RWPE2 (cell line): ENCODE measurements at places on chromosomes 16 and 17.

DNA sequence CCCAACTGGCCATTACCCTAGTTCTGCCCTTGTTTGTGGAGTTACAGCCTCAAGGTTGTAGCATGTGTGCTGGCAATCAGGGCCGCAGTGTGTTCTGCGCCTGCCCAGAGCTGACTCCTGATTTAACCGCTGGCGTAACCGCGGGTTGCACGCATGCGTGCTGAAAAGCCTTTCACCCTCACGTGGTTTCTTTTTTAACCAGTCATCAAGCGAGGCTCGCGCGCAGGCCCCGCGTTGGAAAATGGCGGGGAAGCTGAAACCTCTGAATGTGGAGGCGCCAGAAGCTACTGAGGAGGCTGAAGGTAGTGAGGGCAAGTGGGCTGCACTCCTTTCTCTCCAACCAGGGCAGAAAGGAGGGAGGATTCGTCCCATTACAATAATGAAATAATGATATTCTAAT is at the start of gene SYCE1L:
SYCE1L (plus strand) TSS at position 198 of the 400 bp plus-strand sequence; CDS start at position 242, 44 bp downstream.
- H3K4me3 ChIP-seq: no peak within 1 kb of the TSS
- no peaks in the 10 kb centered on the region for H3K27me3 ChIP-seq
- no peak for DNase-seq
- H3K36me3 ChIP-seq: peaks cover 31% of the 10 kb centered on the region

DNA sequence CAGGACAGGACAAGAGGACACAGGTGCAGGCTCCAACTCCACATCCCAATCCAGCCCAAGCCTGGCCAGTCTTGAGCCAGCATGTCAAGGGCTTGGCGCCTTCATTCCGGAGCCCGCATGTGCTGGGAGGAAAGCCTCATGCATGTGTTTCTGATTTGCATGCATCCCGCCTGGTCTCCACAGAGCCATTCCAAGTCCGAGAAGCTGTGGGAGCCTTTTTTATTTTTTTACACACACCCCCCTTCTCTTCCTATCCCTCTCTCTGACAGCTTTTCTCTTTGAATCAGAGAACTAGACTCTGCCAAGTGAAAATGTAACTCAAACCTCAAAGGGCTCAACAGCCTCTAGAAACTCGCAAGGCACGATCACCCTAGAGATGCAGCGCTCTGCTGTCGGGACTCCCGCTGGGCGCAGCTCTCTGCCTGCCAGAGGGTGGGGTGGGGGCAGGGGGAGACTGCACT is 45.1 kb downstream of the NOG start:
- H3K27me3 ChIP-seq: no peaks in the 10 kb centered on the region
- no peaks in the 10 kb centered on the region for H3K36me3 ChIP-seq
- no peak overlapping the region for H3K27ac ChIP-seq
- no peak for DNase-seq
- H3K4me3 ChIP-seq: no peak overlapping the region
- no peaks in the 10 kb centered on the region for H3K4me1 ChIP-seq

DNA sequence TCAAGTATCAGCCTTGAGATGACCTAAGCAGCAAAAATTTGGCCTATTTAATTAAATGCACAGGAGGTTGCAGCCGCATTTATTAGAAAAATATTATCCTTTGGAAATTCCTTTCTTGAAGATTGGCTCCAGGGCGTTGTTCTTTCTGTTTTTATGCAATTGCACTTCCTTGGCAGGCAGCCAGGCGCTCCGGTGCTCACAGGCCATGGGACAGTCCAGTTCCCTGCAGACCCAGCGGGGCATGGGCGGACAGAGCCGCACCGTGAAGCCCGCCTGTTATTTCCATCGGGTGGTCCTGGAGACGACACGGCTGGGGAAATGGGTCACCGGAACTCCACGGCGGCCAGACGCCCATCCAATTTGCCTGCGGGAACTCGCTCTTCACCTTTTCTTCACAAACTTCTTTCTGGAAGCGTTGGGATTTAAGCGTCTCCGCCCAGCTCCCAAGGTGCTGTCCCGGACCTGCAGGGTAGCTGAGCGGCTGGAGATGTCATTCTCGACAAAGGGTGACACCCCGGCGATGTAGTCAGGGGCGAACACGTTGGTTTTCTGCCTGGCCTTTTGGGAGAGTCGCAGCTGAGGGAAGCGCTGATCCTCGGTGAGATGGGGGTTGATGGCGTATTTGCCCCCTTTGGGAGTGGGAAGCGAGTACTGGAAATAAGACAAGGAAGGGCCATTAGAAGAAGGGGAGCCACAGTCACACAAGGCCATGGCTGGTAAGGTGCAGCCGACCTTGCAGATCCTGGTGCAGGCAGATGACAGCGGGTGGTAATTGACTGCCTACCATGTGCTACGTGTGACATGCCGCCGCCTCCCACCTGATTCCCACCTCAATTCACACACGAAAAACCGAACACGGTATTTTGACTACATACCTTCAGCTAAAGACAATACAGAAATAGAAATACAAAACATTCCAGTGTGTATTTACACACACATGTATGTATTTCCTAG is 12.5 kb downstream of the NOB1 start:
- H3K27me3 ChIP-seq: no peaks in the 10 kb centered on the region
- H3K4me3 ChIP-seq: no peak overlapping the region
- peaks cover 75% of the 10 kb centered on the region for H3K36me3 ChIP-seq
- H3K4me1 ChIP-seq: peaks cover 12% of the 10 kb centered on the region
- DNase-seq: peak; percentile 78

DNA sequence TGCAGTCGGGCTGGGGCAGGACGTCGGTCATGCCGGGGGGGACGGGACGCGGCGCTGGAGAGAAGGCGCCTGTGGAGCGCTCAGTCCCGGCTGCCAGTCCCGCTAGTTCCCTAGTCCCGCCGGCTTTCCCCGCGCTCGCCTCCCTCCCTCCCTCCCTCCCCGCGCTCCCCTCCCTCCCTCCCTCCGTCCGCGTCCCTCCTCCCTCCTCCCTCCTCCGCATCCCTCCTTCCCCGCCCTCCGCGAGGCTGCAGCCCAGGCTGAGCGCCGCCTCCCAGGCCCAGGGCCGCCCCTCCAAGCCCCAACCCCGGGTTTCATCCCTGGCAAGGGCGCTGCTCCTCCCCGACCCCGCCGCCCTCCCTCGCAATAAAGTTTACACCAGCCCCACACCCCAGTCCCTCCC is 34.8 kb downstream of the TIMM22 start:
- no peak for DNase-seq
- no peaks in the 10 kb centered on the region for H3K4me1 ChIP-seq
- no peaks in the 10 kb centered on the region for H3K36me3 ChIP-seq
- no peaks in the 10 kb centered on the region for H3K27me3 ChIP-seq
- H3K27ac ChIP-seq: no peak overlapping the region

GRCh38 chr17:8859027-8859803 is 8.3 kb downstream of the PIK3R6 start:
- H3K4me3 ChIP-seq: no peak overlapping the region
- no peak for DNase-seq
- H3K36me3 ChIP-seq: no peaks in the 10 kb centered on the region
- H3K27me3 ChIP-seq: no peaks in the 10 kb centered on the region
- peak overlapping the region; percentile 88 for H3K27ac ChIP-seq

- no peaks in the 10 kb centered on the region for H3K36me3 ChIP-seq
- no peaks in the 10 kb centered on the region for H3K27me3 ChIP-seq
- DNase-seq: no peak
- H3K4me1 ChIP-seq: no peaks in the 10 kb centered on the region
Measured at GRCh38 chr16:49890876-49891275, 35.0 kb upstream of the ZNF423 start.

- H3K27me3 ChIP-seq: no peaks in the 10 kb centered on the region
- no peaks in the 10 kb centered on the region for H3K4me1 ChIP-seq
- H3K27ac ChIP-seq: no peak overlapping the region
- no peaks in the 10 kb centered on the region for H3K36me3 ChIP-seq
- DNase-seq: no peak
Measured at GRCh38 chr17:7775051-7775450, 57.5 kb downstream of the DNAH2 start.

DNA sequence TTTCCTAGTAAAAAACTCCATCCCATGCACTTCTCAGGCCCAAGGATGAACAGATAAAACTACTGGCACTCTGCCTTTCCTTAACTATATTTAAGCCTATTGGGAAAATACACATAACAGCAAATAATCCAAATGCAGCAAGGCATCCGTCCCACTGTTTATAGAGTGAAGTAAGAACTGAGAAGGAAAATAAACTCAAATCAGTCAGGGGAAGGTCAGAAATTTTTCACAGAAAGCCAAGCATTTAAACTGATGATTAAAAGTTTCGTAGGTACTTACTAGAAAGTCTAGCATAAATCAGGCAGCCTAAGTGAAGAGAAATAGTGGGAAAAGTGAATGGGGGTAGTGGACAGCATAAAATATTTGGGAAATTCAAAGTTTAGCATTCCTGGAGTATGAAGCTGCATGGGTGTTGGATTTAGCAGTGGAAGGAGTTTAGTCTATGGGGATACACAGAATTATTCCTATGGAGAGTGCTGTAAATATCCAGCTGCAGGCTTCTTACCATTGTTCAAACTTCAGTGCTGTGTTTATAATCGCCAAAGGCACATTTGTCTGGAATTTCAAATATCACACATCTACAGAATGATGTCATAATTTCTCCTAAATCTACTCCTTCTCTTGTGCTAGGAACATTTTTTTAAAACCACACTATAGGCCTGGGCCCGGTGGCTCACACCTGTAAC is 1131.0 kb upstream of the GOT2 start:
- H3K27ac ChIP-seq: no peak overlapping the region
- no peaks in the 10 kb centered on the region for H3K36me3 ChIP-seq
- no peaks in the 10 kb centered on the region for H3K4me1 ChIP-seq
- H3K4me3 ChIP-seq: no peak overlapping the region

DNA sequence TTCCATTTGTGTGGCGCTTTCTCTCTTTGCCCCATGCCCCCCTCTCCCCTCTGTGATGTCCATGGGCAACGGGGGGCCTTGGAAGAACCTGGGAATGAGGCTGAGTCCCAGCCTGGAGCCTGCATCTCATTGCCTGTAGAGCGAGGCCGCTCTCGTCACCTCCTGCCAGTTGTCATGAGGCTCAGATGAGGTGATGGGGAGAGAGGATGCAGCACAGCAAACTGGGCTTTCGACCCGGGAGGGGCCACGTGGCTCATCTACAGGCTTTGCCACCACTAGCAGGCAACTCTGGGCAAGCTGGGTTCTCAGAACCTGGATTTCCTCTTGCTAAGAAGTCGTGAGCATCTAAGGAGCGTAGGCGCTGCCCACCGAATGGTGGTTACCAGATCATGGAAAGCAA is 31.9 kb upstream of the CREBBP start:
- no peaks in the 10 kb centered on the region for H3K27me3 ChIP-seq
- H3K4me3 ChIP-seq: no peak overlapping the region
- peak; percentile 35 for DNase-seq

- H3K27me3 ChIP-seq: no peaks in the 10 kb centered on the region
- no peak overlapping the region for H3K4me3 ChIP-seq
- H3K4me1 ChIP-seq: no peaks in the 10 kb centered on the region
- H3K27ac ChIP-seq: no peak overlapping the region
Measured at GRCh38 chr17:60127068-60128064, 22.4 kb upstream of the CA4 start.

DNA sequence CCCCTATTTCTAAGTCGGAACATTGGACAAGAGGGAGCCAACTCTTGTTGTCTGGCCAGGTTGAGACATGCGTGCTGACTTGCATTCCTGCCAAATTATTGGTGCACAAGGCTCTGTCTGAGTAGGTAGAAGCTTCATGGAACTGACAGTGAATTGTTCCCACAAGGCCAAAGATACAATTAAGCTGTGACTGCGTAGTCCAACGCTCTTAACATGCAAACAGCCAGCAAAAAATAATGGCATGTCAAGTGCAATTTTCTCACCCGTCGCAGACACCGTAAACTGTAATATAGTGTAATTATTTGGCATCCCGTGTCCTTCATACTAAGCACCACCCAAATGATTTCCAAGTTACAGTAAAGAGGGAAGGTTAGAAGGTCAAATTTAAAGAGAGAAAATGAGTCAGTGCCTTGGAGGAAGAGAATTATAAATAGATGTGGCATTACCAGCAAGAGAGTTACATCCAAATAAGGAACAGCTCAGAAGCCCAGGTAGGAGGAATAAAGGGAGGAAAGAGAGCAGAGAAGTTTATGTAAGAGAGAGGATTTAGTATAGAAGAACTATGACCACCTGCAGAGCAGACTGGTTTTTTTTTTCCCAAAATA is 21.8 kb downstream of the CDH8 start:
- H3K36me3 ChIP-seq: no peaks in the 10 kb centered on the region
- no peak overlapping the region for H3K4me3 ChIP-seq
- peaks cover 3% of the 10 kb centered on the region for H3K27me3 ChIP-seq
- DNase-seq: no peak

DNA sequence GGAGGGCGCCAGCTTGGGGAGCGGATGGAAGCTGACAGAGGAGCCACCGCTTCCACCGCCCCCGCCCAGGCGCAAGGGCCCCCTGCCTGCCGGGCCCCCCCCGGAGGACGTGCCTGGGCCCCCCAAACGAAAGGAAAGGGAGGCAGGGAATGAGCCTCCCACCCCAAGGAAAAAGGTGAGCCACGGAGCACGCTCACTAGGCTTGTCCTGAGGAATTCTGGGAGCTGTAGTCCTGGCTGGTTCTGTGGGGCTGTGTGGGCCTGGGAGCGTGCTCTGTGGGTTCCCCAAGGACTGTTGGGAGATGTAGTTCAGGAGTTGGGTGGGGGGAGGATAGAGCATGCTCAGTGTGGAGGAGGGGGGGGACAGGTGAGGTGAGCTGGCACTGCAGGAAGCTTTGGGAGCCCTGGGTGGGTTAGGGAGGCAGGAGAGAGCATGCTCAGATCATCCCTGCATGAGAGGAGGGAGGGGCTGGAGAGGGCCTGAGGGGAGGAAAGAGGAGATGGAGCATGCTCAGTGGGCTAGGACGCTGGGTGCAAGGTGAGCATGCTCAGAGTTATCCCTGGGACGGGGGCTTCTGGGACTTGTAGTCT is 4.5 kb downstream of the FBXL19 start:
- H3K4me3 ChIP-seq: no peak overlapping the region
- H3K27ac ChIP-seq: no peak overlapping the region
- no peak for DNase-seq
- no peaks in the 10 kb centered on the region for H3K27me3 ChIP-seq
- H3K4me1 ChIP-seq: no peaks in the 10 kb centered on the region
- H3K36me3 ChIP-seq: peaks cover 21% of the 10 kb centered on the region

GRCh38 chr17:36074365-36074764 is 10.3 kb downstream of the CCL18 start:
- no peaks in the 10 kb centered on the region for H3K36me3 ChIP-seq
- peaks cover 5% of the 10 kb centered on the region for H3K27me3 ChIP-seq
- DNase-seq: no peak
- H3K4me1 ChIP-seq: no peaks in the 10 kb centered on the region
- no peak overlapping the region for H3K4me3 ChIP-seq
- no peak overlapping the region for H3K27ac ChIP-seq

GRCh38 chr17:1486802-1487695 is 5.4 kb downstream of the MYO1C start:
- H3K27me3 ChIP-seq: no peaks in the 10 kb centered on the region
- peaks cover 21% of the 10 kb centered on the region for H3K36me3 ChIP-seq
- peak overlapping the region; percentile 93 for H3K27ac ChIP-seq
- DNase-seq: no peak
- H3K4me1 ChIP-seq: peaks cover 16% of the 10 kb centered on the region
